ENCODE measurements at places on chromosomes 2 and 18.
A peak's percentile ranks its signal among the peaks of the same experiment; 100 is the strongest.

DNA sequence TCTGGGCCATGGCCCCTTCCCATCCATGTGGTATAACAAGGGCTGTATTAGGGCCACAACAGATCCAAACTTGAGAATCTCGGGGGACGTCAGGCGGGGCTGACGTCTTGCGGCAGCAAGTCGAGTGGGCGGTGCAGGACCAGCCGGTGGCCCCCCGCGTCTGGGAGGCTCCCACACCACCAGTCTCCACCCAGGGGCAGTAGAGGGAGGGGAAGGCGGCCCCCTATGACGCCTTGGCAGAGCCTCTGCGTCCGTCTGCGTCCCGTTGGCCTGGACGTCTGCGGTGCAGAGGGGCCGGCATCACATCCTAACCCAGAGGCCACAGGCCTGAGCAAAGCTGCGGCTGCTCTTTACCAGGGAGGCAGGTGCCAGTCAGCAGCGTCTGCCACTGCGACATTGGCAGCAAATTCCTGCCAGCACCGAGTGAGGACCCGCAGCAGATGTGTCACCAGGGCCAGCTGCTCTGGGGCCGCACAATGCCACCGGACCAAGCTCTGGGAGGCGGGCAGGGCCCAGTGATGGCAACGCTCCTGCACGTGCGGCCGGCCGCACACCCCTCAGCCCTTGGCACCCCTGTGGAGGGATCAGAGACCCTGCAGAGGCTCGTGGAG lies 73.8 kb downstream of the KCNG2 start:
- no peak for DNase-seq

DNA sequence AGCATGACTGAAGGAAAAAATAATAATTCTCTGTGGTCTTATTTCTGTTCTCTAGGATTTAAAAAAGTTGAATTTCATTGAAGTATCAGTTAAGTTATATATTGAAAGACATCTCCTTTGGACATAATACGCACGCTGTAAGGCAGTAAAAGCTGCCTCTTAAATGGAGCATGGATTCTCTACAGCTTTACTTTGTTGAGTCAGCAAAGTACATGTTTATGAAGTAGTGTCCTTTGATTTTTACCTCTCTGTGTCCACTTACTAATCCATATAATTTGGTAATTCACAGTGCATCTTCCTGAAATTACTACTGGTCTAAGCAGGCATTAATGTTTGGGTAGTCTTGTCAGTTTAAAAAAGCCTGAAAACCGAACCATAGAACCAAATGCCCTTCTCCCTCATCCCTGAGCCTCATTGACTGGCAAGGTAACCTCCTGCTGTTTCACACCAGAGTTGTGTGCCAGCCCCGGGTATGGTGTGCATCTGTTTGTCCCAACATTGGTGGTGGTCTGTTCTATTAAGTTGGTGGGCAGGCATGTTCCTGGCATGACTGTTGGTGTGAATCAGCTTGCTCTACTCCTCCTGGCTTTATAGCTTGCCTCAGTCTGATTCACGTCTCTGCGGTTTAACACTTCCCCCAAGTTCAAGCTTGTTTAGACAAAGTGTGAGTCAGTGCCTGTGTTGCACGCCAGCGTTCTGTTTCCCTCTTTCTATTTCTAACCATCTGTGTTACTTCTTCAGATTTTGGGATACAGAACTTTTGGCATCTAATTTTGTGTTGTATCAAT lies 71.0 kb upstream of the ITM2C start:
- peak; percentile 26 for DNase-seq

DNA sequence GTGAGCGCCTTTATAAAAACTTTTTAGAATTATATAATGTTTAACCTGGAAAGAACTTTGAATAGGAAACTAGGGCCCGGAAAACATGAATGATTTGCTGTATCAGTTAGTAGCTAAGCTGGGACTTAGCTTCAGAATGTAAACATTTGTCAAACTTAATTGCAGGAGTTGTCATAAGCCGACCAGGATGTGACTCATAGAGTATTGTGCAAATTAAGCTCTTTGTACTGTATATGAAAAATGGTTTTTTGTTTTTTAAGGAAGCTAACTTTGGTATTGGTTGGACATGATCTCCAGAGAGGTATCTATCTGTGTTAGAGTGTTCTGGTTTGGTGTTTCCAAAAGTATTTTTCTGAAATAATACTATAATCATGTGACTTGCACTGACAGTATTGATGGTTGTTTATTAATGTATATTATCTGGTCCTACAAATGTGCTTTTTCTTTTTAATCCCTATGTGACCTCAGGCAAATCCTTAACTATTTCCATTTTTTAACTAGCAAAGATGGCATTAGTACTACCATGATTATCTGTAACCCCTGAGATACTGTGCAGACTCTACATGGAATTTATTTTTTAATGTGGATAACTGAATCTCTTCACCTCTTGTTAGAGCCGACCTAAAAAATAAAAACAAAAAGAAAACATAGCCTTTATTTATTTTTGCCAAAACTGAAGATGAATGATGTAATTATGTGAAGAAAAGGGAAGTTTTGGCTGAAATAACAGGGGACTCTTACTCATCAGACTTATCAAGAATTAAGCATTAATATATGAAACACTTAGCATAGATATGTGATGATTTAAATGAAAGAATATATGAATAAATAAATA lies 11.7 kb downstream of the YIPF4 start:
- no peak for DNase-seq

DNA sequence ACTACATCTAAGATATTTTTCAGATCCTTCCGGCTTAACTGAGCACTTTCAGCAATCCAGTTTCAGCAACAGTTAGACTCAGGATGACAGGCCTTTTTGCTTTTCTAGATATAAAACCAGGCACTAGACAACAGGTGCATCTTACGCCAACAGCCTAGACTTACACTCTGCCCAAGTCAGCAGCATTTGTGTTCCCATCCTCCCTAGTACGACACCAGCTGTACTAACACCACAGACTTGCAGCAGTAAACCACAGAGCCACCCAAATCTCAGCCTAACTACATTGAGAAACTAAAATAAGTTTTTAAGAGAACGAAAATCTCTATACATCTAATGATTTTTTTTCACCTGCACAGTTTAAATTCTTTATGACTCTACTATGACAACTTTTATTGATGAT lies 89.9 kb upstream of the DNMT3A start:
- no peak for DNase-seq

GRCh38 chr2:239461291-239462190 lies 60.7 kb upstream of the HDAC4 start:
- no peak for DNase-seq

DNA sequence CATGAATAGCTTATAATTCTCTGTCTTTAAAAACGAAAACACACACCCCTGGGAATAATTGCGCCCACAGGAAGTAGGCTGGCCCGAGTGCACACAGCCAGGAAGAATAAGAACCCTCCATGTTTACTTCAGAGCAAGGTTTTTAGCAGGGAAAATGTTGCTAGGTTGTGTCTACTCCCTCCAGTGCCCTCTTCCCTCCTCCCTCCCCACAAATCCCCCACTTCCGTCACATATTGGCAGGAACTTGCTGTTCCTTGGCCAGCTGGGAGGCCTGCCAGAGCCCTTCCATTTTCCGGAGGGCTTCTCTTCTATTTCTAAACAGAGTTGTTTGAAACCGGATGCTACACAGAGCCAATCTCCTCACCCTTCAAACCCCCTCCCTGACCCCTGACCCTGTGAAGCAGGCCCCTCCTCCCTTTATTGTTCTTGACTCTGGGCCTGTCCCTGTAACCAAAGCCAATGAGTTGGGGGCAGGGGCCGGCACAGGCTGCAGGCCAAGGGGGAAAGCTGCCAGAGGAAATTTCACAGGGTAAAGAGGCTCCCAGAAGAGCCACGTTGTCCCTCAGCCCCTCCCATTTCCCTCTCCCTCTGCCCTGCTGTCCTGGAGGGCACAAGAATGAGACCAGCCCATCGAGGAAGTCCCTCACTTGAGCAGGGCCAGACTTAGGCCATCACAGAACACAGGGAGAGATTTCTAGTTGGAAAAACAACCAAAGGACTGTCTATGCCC lies 49.8 kb upstream of the LGALSL start:
- DNase-seq = no peak

- DNase-seq = no peak
Measured at GRCh38 chr2:127627740-127628571, 18.0 kb upstream of the GPR17 start.

GRCh38 chr2:187504312-187504921 lies 49.8 kb downstream of the TFPI start:
- no peak for DNase-seq

GRCh38 chr18:61749546-61749945 lies 143.3 kb downstream of the RNF152 start:
- DNase-seq = no peak

DNA sequence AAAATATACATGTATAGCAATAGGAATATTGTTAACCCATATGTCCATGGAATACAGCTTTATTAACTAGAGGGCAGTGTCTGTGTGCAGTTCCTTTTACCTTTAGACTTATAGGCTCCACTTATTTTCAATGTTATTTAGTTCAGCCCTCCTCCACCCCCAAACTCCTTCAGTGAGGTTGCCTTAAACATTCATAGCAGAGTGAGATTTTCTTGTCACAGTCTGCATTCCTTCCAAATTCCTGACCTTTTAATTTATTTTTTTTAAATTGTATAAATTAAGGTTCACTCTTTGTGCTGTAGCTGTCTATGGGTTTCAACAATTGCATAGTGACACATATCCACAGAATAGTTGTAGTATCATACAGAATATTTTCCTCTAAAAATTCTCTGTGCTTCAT lies 30.9 kb downstream of the TFPI start:
- DNase-seq = no peak

GRCh38 chr2:148865512-148865911 lies 9.5 kb upstream of the KIF5C start:
- no peak for DNase-seq

GRCh38 chr2:8244639-8245038 lies 437.2 kb upstream of the ID2 start:
- no peak for DNase-seq

- no peak for DNase-seq
Measured at GRCh38 chr2:196076778-196077568, 8.3 kb upstream of the DNAH7 start.

DNA sequence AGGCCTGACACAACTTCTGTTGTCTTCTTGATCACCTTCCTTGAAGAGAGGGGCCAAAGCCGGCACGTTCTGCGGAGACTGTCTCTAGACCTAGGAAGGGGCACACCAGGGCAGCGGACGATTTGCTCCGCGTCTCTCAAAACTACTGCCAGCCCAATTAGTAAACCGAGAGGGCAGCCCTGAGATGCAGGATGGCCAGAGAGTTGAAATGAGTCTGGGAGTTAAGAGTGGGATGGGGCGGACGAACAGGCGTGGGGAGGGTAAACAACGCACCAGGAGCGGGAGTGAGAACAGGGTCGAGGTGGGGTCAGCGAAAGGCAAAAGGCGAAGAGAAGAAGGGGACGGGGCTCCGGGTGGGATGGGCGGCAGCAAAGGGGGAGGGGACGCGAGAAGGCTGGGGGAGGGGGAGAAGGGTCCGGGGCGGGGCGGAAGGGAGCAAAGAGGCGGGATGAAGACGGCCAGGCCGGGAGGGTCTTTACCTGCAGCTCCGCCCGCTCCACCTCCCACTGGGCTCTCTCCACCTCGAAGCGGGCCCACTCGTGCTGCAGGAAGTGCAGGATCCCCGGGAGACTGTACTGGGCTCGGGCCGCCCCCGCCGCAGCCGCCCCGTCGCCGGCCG lies 476 bp downstream of the STRN start:
- DNase-seq = peak; percentile 8

DNA sequence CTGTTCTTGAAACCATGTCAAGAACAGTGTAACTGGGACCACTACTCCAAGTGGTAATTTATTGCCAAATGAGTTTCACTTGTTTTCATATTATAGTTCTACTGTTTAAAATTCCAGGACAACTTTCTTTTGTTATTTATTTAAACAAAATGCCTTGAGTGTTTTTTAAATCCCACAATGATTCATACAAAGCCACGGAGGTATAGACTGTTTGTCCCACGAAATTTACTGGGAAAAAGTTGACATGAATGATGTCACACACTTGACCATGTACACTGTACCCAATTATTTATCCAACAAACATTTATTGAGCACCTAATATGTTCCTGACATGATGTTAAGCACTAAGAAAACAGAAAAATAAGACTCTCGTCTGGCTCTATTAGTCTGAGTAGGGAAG lies 243.9 kb upstream of the SIX2 start:
- DNase-seq = no peak

- DNase-seq = no peak
Measured at GRCh38 chr2:15042801-15043217, 410.3 kb downstream of the LRATD1 start.

- DNase-seq = no peak
Measured at GRCh38 chr2:62446491-62446890, 59.5 kb downstream of the TMEM17 start.

DNA sequence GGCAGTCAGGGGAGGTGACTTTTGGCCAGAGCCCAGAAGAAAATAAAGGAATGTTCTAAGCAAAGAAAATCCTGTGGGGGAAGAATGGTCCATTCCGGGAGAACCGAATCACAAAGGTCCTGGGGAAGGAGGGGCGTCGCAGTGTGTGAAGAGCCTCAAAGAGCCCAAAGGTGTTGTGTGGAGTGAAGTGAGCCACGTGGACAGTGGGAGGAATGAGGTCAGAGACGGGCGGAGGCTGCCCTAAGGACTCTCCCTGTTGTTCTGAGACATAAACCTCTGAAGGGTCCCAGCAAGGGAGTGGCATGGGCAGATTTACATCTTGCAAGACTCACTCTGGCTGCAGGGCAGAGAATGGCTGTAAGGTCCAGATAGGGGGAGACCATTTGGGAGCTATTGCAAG lies 91.3 kb upstream of the SEC11C start:
- DNase-seq = no peak

DNA sequence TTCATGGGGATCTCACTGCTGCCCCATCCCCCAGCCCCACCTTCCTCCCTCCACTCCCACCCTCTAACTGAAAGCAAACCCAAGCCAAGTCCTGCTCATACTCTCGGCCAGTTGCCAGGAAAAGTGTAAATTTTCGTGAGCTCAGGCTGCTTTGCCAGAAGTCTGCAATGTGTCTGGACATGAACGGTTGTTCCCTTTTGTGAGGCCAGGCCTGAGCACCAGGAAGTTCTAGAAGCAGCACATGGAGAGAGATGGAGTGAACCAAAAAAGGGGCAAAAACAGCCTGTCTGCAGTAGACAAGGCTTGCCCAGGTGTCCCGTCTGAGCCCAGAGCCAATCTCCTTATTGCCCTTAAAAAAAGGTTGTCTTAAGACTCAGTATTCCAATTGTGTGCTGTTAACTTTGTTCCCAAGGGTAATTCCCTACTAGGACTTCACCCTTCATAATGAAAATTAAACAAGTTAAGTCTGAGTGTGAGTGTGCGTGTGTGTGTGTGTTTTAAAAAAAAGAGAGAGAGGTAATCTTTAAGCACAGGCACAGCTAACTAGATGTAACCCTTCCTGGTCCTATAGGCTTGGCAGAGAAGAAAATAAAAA lies 247.1 kb downstream of the BCL11A start:
- no peak for DNase-seq

GRCh38 chr2:132798341-132798740 lies 128.3 kb upstream of the LYPD1 start:
- DNase-seq = no peak

Measured in activated CD4-positive, CD25-positive, alpha-beta regulatory T cell (primary cell).